T-helper 1 cell treated with Interleukin-12 subunit alpha and Interleukin-12 subunit beta and Interleukin-4 antibody, amounts not matched to agents 30 ng/mL and 1 ng/mL, for 36 hours (primary cell): ENCODE measurements at places on chromosomes 4 and X. TPM values are rescaled to one million over a fixed set of nuclear protein-coding genes. Genes with fewer than 3 reads are reported as not detected.

The TEX28 gene
- not detected in 2 replicates for total RNA-seq

The CSAG3 gene
- 7.4 and 9.8 TPM in 2 replicates for total RNA-seq

The CENPVL1 gene
- not detected in 2 replicates for total RNA-seq

The NEUROG2 gene
- not detected in 2 replicates for total RNA-seq

The JADE1 gene
- 34.0 and 34.5 TPM in 2 replicates for total RNA-seq
